ENCODE measurements at places on chromosomes 5 and 9.

DNA sequence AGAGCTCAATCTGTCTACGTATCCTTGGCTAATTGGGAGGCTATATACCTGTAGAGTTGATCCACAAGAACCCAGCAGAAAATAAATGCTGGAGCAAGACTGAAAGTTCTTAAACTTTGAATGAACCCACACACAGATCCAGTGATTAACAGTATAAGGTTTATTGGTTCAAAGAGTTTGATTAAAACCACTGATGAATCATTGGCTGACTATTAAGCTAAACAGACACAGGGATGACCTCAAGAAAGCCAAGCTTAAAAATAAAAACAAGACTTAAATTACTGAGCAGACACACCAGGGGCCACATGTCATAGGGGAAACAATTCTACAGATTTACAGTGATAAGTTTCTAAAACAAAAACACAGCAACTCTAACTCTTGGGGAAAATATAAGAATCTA is 163.6 kb downstream of the SPATA31D1 start:
- DNase-seq: no peak

DNA sequence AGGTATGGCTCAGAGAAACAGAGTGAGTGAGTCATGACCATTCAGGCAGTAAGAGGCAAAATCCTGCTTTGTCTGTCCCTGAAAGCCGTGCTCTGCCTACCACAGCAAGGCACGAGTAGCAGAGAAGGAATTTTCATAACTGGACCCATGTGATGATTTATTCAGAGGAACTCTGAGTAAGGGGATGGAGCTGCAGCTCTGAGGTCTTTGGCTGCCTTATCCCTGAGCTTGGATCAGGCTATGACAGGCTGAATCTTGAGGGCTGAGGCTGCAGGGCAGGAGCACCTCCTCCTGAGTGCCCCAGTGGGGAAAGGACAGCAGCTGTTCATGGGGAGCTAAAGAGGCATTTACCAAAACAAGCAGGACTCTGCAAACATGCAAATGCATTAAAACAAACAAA is 183.4 kb downstream of the PAPPA start:
- DNase-seq: no peak

GRCh38 chr5:139141446-139142204 is 56.5 kb downstream of the SIL1 start:
- no peak for DNase-seq

DNA sequence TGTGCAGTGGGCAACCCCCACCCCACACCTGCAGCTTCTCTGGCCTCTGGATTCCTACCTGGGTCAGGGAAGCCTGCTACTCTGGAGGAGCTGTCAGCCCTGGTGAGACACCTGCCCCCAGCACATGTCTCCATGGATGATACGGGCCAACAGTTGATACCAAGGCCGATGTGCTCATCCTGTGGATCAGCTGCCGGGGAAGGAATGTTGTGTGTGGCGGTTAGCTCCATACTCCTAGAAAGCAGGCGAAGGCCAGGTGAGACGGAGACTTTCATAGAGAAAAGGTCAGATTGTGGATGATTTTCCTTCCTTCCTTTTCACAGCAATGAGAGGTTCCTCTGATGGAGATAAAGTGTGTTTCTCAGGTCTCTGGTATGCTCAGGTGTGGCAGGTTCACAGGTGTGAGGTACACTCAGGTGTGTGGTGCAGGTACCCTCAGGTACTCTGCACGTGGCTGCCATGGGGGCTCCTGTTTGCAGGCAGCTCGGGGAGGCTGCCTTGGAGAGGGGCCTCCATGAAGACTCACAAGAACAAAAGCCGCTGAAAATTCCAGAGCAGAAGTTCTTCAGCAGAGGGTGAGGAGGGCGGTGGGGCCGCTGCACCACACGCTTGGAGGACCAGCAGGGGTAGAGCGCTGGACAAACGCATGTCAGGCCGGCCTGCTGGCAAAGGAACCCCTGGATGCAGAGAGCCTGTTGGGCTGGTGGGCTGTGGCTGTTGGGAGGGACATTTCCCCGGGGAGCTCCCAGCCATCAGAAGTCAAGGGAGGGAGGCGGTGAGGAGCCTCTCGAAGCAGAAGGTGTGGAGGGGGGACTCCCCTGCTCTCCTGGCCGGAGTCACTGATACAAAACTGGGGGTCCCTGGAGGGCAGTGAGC is 5.1 kb upstream of the AHRR start:
- DNase-seq: no peak

DNA sequence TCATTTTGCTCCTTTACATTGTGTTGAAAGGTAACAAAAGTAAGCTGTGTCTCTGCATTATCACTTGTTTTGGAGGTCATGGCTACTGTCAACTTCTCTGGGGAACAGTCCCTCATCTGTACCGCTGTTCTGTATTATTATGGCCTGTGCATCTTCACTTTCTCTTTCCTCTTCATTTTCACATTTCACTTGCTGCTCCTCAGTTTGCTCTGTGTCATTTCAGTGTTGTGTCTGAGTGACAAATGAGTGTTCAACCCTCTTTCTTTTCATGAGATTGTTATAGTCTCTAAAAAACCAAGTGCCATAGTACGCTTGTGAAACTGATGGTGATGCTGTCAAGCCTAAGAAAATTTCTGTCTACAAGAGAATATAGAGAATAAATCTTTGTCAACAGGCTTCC is 122.0 kb upstream of the FER start:
- DNase-seq: no peak

- no peak for DNase-seq
Measured at GRCh38 chr5:72130351-72130761, 23.1 kb downstream of the MAP1B start.

DNA sequence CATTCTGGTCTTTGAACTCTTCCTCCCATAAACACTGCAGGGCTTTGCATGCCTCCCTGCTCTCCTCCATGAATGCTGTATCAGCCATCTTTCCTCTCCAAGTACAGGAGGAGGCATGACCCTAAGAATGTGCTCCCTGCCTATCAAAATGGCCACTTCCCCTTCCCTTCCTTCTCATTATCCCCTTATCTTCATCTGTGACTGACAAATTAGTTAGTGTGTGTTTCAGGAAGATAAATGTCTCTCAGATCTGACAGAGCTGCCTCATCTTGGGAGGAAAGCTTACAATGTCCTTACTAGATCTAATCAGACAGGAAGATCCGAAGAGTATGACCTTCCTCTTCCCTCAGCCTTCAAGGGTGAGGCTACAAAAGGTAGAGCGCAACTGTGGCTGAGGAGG is 46.2 kb downstream of the TLR4 start:
- DNase-seq: no peak

DNA sequence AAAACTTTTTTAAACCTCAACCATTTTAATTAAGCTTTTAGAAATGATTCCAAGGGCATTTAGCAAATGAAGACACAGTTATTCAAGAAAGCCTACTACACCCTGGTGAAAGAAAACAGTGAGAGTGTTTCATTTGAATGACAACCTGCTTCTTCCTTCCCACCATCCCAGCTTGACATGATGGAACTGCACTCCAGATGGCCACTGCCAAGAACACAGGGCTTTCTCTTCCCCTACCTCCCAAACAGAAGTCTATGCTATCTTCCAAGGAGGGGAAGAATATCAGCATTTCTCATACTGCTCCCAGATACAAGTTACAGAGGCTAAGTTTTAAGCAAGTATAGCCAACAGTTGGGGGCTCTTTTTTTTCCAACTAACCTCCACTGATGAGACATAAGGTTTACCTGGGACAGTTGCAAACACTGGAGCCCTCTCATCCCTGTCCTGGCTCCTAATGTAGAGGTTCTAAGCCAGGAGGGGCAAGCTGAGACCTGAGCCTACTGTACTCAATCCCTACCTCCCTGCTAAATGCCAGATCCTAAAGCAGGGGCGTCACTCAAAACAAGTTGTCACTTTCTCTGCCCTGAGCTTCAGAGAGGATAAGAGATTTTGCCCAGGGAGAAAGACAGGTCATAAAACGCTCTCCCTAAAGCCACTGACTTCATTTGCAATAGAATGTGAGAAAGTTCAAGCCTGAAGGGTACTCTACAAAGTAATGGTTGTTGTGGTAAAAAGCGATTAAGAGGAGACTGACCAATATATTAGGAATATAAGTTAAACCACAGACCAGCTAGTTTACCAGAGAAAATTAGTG is 88.5 kb upstream of the SLC27A6 start:
- DNase-seq: no peak
